ENCODE measurements at places on chromosomes 13 and 19.

DNA sequence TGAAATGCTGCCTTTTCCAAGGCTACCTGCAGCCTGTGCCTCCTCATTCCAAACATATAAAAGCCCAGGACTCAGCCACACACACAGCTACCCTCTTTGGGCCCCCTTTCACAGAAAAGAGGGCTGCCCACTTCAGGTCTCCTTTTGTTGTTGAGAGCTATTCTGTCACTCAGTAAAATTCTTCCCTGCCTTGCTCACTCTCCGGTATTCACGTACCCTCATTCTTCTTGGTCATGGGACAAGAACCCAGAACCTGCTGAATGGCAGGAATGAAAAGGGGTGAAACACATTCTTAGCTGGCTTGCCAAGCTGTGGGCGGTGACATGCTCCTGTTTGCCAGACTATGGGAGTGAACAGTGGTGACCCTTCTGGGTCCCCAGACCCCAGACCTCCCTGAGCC is 338.0 kb upstream of the ATXN8OS start:
- DNase-seq = no peak

- no peak for DNase-seq
These were observed 5.1 kb downstream of the HNRNPM start for GRCh38 chr19:8449830-8450229.

GRCh38 chr19:19475849-19476828 is 39.2 kb downstream of the TSSK6 start:
- DNase-seq = no peak

DNA sequence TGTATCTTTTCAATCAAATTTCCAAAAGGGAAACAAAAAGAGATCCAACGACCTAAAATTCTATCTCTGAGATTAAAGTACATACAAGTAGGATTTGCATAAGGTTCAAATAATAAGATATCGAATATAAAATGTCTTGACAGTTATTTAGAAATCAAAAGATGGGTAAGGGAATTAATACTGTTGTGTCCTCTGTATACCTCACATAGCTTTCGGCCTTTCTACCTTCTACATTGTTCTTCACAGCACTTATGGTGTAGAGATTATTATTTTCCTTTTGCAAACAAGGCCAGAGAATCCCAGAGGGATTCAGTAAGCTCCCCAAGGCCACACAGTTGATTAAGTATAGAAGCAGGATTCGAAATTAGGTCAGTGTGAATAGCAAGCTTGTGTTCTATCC is 403.6 kb downstream of the SPRY2 start:
- DNase-seq = no peak

- DNase-seq = no peak
These were observed 55.0 kb upstream of the MAB21L1 start for GRCh38 chr13:35531526-35531925.

DNA sequence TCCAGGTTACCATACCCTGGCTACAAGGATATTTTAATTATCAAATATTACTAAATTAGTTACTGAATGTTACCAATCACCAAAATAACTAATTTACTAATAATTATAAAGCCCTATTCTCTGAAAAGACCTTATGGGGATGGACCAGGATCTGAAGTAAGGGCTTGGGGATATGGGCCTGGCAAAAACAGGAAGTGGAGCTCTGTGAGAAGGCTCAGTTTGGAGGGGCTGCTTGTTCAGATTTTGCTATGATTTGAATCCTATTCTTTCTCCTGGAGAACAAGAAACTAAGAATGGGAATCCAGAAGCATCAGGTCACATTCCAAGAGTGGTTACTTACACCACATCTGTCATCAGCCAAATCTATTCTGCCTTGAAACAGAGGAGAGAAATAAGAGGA is 148.1 kb downstream of the DNAJC15 start:
- DNase-seq = no peak

- DNase-seq = no peak
These were observed 66.1 kb upstream of the ANKRD10 start for GRCh38 chr13:110980921-110981320.

- DNase-seq = no peak
These were observed 568 bp downstream of the FUZ start for GRCh38 chr19:49812452-49812996.

DNA sequence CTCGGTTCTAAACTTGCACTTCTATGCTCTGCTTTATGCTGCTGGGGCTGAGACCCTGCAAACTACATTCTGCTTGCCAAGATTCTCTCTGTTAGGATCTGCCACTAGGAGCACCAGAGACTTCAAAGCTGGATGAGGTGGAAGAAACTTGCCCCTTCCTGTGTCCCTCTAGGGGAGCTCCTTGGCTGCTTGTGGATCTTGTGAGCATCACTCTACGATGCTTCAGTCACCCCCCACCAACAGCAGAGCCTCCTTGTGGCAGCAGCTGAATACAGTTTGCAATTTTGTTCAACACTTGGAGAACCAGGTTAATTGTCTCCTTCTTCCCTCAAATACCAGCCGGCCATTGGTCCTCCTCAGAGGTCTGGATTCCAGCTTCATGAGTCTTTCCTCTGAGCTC is 310.6 kb downstream of the FGF14 start:
- DNase-seq = no peak

DNA sequence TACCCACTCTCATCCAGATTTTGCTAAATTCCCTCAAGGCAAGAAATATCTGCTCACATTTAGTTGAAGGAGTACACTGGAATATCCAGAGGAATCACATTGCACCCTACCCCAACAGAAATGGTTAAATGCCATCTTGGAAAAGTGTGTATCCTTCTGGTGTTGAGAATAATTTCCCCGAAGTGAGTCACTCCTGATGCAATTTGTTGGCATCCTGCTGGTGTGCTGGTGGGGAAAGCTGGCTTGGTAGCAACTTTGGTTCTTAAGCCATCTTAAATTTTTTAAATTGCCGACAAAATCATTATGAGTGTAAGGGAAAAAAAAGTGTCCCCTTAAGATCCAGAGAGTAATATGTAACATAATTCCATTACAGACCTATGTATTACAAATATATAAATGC is 337.3 kb upstream of the DACH1 start:
- DNase-seq = no peak
